Large intestine (tissue), 12 donors: ENCODE measurements at places on chromosomes 2 and 18. TPM values are rescaled to one million over a fixed set of nuclear protein-coding genes. Genes with fewer than 3 reads are reported as not detected.

The ARHGAP28 gene
- polyA plus RNA-seq = 13.7 TPM

GRCh38 chr2:80330527-80331450 lies 26.2 kb upstream of the LRRTM1 start:
- no peaks in the 10 kb centered on the region for H3K36me3 ChIP-seq
- peaks cover 2% of the 10 kb centered on the region for H3K27me3 ChIP-seq
- H3K27ac ChIP-seq = no peak overlapping the region
- no peaks in the 10 kb centered on the region for H3K4me1 ChIP-seq
- DNase-seq = no peak
- no peak overlapping the region for H3K4me3 ChIP-seq

GRCh38 chr2:9983401-9984216 lies 32.1 kb downstream of the GRHL1 start:
- peaks cover 3% of the 10 kb centered on the region for H3K4me1 ChIP-seq
- no peaks in the 10 kb centered on the region for H3K36me3 ChIP-seq
- H3K27me3 ChIP-seq = no peaks in the 10 kb centered on the region
- no peak for DNase-seq
- H3K4me3 ChIP-seq = no peak overlapping the region

GRCh38 chr2:28257182-28257581 lies 135.5 kb upstream of the FOSL2 start:
- H3K4me1 ChIP-seq = peaks cover 9% of the 10 kb centered on the region
- H3K4me3 ChIP-seq = no peak overlapping the region
- no peak overlapping the region for H3K27ac ChIP-seq
- DNase-seq = no peak

The SLC5A7 gene
- polyA plus RNA-seq = 7.1 TPM

The DYNC1I2 gene
- polyA plus RNA-seq = 98.1 TPM

The RNU2-63P gene
- not detected for polyA plus RNA-seq

- no peaks in the 10 kb centered on the region for H3K27me3 ChIP-seq
- no peaks in the 10 kb centered on the region for H3K4me1 ChIP-seq
- no peaks in the 10 kb centered on the region for H3K36me3 ChIP-seq
- H3K4me3 ChIP-seq = no peak overlapping the region
- no peak for DNase-seq
- no peak overlapping the region for H3K27ac ChIP-seq
These were observed 34.9 kb upstream of the AFTPH start for GRCh38 chr2:64489081-64489751.
